ENCODE measurements at places on chromosomes 7 and 10. TPM values are rescaled to one million over a fixed set of nuclear protein-coding genes. Genes with fewer than 3 reads are reported as not detected.
A peak's percentile ranks its signal among the peaks of the same experiment; 100 is the strongest.

DNA sequence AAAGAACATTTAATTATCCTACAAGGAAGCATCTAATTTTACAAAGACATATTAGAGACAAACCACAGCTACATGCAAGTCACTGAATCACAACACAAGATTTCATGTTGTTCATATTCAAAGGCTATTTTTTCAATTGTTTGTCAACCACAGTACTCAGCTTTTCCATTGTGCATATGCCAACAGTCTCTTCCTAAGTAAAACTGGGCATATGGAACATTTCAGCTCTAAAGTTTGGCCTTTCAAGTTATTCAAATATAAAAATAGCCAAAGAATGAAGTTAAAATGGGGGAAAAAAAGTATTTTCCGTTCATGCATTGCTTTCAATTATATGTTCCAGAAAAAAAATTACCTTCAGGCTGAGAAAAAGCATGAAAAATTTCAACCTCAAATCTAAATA is 537.9 kb downstream of the PLXDC2 start:
- no peak for DNase-seq

DNA sequence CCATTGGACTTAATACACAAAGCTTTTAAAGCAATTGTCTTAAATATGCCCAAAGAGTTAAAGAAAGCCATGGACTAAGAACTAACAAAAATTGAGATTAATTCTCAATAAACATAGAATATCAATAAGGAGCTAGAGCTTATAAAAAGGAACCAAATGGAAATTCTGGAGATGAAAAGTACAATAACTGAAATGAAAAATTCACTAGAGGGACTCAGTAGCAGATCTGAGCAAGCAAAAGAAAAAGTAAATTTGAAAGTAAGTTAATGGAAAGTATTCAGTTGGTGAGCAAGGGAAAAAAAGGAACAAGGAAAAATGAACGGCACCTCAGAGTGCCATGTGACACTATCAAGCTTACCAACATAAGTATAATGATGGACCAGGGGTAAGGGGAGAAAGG is 209.8 kb downstream of the FZD1 start:
- DNase-seq = no peak

DNA sequence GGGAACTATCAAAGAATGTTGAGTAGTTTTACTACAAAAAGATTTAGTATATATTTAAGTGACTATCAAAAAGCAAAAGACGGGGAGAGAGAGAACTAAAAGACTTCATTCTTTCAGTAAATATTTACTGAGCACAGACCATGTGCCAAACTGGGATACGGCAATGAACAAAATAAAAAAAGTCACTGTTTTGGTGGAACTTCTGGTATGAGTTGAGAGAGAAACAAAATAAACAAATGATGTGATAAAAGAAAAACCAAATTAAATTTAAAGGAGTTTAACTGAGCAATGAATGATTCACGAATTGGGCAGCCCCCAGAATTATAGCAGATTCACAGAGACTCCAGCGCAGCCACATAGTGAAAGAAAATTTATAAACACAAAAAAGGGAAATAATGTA is 17.8 kb upstream of the AKAP9 start:
- DNase-seq = no peak

DNA sequence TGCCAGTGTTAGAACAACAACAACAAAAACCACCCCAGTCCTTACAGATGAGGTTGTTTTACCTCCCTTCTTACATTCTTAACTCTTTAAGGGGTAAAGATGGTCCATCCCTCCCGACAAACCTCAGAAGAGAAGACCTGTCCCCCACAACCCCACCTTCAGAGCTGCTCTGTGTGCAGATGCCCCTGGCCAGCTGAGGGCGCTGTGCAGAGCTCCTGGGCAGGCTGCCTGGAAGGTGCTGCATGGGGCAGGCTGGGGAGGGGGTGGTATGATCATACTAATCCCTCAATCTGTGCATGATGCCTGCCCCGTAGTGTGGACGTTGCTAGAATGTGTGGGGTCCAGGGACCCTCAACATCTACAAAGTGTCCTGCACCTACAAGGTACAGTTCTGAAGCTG is 387.1 kb downstream of the INHBA start:
- no peak for DNase-seq

- DNase-seq = no peak
These were observed 28.2 kb upstream of the BMS1 start for GRCh38 chr10:42754155-42755027.

GRCh38 chr10:104622598-104623209 is 18.4 kb upstream of the SORCS3 start:
- no peak for DNase-seq

GRCh38 chr10:117617659-117618058 is 75.1 kb downstream of the EMX2 start:
- DNase-seq = no peak

DNA sequence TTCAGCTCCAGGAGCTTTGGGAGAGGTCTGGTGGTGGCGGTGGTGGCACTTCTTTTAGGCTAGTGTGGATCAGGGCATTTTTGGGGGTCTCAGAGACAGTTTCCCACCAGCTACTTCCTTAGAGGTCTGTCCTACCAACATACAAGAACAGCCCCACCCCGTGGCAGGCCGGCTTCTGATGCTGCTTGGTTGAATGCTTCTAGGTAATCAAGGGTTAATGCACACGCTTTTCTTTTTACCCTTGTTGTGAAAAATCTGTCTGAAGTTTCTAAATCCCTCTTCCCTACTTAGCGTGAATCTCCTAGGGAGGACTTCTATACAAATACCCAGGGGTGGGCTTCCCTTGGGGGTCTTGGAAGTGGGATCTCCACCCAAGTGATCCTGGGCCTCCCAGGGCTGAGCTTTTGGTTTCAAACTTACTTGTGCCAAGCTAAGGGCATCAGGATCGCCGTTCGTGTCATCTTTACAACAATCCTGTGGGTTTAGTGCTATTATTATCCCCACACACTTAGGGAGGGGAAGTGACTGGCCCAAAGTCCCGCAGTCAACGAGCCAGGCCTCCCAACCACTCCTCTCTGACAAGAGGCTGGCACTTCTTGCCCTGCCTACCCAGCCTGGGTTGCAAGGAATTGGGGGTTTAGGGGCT is 1.7 kb downstream of the SH2B2 start:
- peak; percentile 57 for DNase-seq

GRCh38 chr7:6026820-6027311 is 4.3 kb upstream of the ANKRD61 start:
- no peak for DNase-seq

- no peak for DNase-seq
These were observed 97.7 kb upstream of the FEZF1 start for GRCh38 chr7:122402235-122402634.

Gene CYP3A7
- total RNA-seq = not detected

Gene TAS2R4
- total RNA-seq = 0.19 TPM

All from suprapubic skin (tissue), 4 donors.